ENCODE measurements at places on chromosomes 2 and 18.

- DNase-seq = no peak
These were observed 25.6 kb downstream of the GCA start for GRCh38 chr2:162369551-162369950.

DNA sequence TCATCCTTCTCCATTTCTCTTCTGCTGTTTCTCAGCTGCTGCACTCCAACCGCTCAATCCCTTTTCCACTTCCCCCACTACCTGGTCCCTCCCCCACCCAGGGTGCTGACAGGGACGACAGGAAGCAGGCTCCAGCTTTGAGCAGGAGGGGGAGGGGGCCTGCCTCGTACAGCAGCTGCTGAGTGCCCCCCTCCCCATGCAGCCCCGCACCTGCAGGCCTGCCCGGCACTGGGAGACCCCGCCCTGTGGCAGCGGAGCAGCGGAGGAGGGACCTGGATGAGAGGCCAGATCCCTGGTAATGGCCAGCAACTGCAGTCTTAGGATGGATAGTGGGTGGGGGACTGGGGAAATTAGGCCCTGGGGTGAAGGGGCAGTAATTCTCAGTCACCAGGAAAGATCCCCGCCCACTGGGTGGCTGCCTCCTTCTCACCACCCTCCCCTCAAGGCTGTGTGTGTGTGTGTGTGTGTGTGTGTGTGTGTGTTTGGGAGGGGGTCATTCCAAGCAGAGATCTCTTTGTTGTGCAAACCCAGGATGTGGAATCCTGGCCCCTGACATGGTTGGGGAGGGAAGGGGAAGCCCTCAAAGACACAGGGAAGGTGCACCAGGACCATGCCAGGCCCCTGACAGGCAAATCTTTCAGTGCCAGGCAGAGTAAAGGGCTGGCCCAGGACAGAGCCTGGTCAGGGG, 6.8 kb upstream of the CRYBA2 start:
- DNase-seq = no peak

DNA sequence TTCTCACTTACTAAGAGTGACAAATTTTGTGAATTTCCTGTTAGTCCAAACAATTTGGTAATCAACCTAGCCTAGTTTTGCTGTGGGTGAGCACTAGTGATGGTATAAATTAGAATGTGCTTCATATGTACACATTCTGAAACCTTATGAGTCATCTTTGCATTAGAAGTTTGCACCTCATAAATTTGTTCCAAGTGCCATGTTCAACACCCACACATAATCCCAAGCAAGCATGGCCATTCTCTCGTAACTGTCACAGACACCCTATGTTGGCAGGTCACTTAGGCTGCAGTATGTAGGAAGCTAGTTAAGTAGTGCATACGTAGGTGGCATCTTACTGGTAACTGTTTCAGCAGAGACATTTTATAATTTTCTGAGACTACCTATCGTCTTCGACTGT, 46.9 kb downstream of the NAB1 start:
- no peak for DNase-seq

GRCh38 chr2:67945940-67946339, 116.9 kb downstream of the C1D start:
- DNase-seq = no peak

- no peak for DNase-seq
These were observed 15.2 kb downstream of the BCL2L11 start for GRCh38 chr2:111135910-111136297.

GRCh38 chr2:195489101-195489500, 167.9 kb upstream of the SLC39A10 start:
- no peak for DNase-seq

- DNase-seq = no peak
These were observed at the start of gene GREB1 for GRCh38 chr2:11533278-11534070. Gene GREB1 (plus strand): TSS chr2:11534045. CDS start chr2:11556615, 22,570 bp downstream.

GRCh38 chr2:218354850-218355443, 1.7 kb upstream of the CATIP start:
- DNase-seq = no peak

DNA sequence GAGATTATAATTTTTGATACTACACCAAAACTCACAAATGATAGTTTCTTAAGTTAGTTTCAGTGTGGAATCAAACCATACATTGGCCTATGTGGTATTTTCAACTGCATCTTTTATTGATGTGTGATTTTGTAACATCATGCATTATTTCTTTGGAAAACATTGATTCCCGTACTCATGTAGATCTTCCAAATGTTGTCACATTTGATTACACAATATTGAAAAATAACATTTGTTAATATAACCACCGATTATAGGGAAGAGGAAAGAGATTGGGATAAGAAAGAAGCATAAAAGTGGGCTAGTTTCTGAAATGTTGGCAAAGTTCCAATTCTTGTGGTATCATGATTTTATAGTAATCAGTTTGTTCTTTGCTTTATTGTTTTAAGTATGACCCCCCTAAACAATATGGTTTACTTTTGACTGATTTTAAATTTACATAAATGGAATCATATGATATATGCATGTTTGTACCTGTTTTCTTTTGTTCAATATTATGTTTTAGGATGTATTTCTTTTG, 117.2 kb upstream of the OTX1 start:
- DNase-seq = no peak

DNA sequence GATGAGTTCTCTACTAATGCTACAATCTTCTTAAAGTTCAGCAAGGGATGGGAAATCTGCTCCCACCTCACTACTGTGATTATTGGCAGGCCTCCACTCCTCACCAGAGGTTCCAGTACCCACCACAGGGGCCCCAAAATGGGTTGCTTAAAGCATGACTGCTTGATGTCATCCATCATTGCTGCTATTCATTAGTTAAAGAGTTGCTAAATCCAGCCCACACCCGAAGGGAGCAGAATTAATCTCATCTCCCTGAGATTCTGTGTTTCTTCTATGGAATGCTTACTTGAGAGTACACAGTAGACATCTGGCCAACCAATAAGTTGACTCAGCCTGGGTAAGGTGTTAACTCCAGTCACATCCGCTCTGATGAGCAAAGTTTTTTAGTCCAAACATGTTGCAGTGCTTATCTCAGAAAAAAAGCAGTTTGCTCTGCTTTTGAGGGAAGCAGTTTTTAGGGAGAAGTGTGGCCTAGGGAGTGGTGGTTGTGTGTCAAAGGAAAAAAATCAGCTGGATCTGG, 690.2 kb upstream of the POU3F3 start:
- DNase-seq = no peak

DNA sequence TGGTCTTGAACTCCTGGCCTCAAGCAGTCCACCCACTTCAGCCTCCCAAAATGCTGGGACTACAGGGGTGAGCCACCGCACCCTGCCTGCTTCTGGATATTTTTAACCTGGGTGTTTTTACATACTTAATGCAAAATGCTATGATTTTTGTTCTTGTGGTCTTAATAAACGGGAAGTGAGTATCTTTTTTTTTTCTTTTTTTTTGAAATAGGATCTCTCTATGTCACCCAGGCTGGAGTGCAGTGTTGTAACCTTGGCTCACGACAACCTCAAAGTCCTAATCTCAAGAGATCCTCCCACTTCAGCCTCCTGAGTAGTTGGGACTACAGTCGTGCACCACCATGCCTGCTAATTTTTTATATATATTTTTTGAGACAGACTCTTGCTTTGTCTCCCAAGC, 19.2 kb upstream of the ASXL2 start:
- DNase-seq = no peak

DNA sequence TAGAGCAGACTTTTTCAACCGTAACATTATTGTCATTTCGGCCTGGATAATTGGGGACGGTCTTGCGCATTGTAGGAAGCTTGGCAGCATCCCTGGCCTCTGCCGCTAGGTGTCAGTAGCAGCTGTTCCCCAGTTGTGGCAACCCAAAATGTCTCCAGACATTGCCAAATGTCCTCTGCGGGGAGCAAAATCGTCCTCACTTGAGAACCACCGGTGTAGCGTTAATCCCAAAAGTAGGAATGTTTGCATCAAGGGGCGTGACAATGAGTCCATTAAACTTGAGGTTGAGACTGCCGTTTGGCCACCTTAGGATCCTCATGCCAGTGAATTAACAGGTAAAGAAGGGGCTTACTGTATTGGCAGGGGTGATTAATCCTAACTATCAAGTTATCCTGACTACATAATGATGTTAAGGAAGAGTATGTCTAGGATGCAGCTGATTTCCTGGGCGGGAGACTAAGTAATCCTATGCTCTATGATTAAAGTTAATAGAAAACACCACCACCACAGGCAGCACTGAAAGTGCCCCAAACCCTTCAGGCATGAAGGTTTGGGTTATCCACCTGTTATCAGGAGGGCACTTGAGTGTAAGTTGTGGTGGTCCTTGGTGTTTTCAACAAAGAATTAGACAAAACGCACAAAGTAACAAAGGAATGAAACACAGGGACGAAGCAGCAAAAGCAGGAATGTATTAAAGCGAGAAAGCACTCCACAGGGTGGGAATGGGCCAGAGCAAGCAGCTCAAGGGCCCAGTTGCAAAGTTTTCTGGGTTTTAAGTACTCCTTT, 4.9 kb upstream of the ZC3H8 start:
- DNase-seq = peak; percentile 81

DNA sequence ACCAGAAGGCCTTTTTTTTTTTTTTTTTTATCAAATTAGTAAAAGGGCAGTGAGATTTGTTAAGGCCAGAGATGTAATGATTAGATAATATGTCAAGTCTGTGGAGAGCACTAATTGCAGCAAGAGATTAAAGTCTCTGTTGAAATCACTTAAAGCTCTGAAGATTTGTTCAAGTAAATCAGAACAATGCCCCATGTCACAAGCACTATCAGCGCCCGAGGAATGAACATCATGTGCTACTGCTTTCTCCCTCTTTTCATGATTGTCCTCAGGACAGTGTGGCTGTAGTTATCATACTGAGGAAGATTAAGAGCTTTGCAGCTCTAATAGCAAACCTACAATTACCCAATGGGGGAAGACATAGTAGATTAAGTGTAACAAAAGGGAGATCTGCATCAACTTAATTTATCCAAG, 71.1 kb downstream of the TDRD15 start:
- DNase-seq = no peak

DNA sequence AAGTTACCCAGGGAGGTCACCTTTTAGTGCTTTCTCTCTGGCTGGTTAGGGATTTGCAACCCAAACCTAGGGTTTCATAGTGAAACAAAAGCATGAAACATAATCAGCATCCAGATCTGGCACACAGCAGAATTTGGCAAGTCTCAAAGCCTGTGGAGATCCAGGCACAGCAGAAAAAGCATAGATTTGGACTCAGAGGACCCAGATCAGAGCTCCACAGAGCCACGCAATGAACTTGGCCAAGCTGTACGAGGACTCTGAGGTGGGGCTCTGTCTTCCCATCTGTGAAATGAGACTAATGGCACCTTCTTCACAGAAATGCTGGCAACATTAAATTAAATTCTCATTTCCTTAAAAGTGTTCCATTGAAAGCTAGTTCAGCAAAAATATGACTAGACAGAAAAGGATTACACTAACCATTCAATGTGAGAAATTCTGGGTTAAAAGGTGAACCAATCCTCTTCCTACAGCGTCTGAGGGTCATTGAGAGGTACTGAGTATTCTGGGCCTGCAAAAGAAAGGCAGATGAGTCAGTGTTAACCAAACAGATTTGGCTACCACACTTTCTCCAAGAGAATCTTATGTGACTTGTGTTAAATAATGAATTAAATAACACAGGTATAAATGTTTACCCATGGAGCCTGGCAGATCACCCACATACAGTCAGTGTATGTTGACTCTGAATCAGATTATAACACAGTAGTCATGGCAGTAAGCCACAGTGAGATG, 266.3 kb downstream of the MREG start:
- DNase-seq = no peak

GRCh38 chr2:234309431-234309830, 187.4 kb downstream of the ARL4C start:
- DNase-seq = no peak

DNA sequence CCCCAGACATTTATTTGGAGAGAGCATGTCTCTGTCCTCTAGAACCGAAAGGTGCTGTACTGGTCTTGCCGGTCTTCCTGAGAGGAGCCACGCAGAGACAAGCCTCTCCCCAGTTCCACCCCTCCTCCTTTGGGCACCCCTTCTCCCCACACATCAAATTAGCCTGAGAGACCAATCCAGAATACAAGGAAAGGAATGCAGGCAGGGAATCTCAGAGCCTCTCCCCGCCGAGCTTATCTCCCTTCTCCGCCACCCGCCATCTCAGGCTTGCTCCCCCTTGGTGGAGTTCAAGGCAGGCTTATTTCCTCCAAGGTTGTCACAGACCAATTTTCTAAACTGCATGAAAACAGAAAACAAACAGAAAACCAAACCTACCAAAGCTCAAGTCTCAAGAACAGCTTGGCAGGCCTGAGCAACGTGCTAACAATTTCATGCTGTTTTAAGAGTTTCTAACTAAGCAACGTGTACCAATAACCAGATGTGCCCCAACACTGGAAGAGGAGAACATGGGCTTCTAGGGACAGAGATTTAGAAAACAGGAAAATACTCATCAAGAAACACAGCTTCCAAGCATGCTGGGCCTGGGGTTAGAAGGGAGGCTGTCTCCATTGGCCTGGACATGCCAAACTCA, 124.5 kb upstream of the PKDCC start:
- DNase-seq = no peak

GRCh38 chr18:74804677-74805076, 207.0 kb downstream of the ZNF407 start:
- no peak for DNase-seq

DNA sequence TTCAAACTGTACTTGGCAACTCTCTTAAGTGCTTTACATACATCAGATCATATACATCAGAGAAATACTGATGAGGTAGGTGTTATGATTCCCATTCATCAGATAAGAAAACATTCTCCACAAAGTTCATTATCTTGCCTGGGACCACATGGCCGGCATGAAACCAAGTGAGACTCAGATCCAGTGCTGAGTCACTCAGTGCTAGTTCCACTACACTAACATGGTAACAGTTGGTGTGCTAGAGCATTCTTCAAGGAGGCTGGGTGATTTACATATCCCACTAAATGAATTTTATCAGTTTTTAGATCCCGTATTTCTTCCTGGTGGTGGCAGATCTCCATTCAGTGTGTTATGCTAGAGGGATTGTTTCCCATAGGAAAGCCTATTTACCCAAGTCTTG, 772.0 kb downstream of the CNTNAP5 start:
- DNase-seq = no peak

GRCh38 chr2:227163998-227164762, at the start of the genes COL4A3 and COL4A4:
Gene COL4A3 (plus strand): TSS chr2:227164624. CDS start chr2:227164727, 103 bp downstream.
Gene COL4A4 (minus strand): TSS chr2:227164205. CDS start chr2:227147483, 16,722 bp downstream.
- no peak for DNase-seq

GRCh38 chr18:78765637-78766281, 213.9 kb upstream of the SALL3 start:
- DNase-seq = no peak

DNA sequence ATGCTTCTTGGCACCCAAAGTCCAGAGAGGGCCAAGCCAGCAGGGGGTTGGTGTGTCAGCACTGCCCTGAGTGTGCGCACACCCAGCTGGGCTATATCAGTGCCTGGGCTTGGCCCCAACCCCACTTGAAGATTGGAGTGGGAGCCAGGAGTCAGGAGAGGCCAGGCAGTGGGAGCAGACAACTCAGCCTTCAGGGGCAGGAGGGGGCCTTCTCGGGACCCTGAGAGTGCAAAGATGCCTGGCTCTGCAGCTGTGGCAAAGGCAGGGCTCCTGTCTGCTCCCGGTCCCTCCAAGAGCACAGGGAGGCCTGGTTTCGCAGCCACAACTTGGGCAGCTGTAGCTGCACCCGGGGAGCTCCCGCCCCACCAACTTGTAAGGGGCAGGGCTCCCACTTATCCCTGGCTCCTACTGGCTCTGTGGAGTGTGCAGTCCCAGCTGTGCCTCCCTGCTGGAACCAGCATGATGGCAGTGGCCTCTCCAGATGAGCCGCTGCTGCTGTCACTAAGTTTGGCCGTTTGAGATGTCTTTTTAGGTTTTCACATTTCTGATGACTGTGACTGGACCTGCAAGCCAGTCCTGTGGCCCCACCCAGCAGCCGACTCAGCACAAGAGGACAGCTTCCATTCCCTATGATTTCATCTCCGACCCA, 148.8 kb upstream of the HS6ST1 start:
- DNase-seq = no peak

GRCh38 chr2:5409898-5410381, 282.2 kb upstream of the SOX11 start:
- DNase-seq = no peak
